ENCODE measurements at places on chromosomes 5 and 9. TPM values are rescaled to one million over a fixed set of nuclear protein-coding genes. Genes with fewer than 3 reads are reported as not detected.

- no peak for DNase-seq
These were observed 94.0 kb downstream of the RCL1 start for GRCh38 chr9:4886698-4887097.

- no peak for DNase-seq
These were observed 19.0 kb downstream of the STOM start for GRCh38 chr9:121350993-121351561.

DNA sequence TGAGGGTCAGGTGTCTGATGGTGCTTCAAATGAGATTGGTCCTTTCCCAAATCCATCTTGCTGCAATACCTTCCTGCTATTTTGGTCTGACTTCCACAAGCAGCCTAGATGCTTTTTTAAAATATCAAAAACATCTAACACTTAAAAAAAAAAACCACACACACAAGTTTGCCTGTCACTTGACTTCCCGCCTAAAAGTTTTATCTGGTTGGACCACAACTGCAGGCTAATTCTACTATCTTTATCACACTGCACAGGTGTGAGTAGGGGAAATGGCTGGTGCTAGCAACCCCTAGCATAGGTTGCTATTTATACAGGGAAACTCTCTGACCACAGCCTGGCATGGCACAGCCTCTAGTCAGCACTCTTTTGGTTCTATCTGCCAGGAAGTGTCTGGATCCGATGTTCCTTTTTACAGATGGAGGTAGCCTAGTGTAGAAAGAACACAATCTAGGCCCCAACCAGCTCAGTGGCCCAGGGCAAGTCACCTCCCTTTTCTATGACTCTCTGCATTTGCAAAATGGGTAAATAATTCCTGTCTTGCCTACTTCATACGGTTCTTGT, at the start of gene HEMGN:
TSS of gene HEMGN (minus strand) at position 92 of the 564 bp plus-strand sequence. CDS start at position 56, 36 bp downstream.
- DNase-seq: no peak

DNA sequence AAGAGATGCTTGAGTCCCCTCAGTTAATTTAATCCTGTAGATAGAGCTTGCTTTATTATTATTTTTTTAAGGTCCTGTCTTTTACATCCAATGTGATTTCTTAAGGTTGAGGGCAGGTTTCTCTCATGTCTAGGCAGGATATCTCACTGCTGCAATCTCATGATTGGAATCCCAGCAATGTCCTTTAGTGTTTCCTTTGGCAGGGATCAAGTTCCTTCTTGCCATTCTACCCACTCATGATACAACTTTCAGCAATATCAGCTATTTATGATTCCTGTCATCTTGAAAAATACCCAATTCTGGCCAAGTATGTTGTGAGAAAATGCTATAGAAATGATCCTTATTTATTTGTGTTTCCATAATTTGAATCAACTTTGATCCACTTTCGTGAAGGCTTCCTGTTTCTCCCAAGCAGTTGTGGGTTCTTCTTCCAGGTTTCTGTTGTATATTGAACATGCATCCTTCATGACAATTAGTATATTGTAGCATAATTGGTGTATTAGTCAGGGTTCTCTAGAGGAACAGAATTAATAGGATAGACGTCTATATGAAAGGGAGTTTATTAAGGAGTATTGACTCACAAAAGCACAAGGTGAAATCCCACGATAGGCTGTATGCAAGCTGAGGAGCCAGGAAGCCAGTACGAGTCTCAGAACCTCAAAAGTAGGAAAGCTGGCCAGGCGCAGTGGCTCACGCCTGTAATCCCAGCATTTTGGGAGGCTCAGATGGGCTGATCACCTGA, 18.4 kb upstream of the VPS13A start:
- no peak for DNase-seq

DNA sequence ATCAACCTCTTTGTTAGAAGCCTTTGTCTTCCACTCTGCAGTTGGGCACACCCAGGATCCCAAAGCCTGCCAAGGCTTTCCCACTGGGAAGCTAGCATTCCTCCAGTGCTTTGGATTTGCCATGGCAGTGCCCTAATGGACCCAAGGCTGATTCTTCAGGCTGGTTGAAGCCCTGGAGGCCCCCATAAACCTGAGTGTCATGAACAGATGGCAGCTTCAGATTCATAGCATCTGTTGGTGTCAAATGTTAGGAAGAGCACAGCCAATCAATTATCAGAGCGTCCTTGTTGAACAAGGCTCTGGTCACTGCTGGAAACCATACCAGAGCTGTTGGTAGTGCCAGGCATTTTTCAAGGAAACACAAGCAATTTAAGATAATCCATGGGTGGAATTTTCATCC, 241.1 kb upstream of the KLF4 start:
- DNase-seq: no peak

DNA sequence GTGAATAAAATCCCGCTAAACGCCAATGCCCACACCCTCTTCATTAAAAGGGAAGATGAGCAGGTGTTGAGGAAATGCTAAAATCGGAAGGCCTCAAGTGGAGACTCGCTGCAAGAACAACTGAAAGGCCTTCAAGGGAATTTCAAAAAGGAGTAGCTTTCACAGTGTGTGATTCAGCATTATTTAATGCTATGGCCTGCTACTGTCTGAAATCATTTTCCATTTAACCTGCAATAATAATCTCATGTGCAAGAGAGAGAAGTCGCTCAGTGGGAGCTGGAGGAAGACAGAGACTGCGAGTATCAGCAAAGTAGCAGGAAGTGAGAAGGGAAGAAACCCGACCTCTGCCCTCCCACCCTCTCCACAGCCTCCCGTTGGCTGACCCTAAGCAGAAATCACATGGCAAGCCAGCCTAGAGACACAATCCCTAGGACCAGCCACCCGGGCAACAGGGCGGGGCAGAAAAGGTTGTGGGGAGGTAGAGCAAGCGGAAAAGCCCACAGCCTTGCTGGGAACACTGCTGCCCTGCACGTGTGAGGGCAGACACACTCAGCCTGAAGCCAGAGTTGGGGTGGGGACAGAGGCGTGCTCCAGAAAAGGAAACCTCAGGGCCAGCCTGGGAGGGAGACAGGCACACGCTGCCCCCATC, 39.9 kb upstream of the CTSL start:
- DNase-seq: no peak

DNA sequence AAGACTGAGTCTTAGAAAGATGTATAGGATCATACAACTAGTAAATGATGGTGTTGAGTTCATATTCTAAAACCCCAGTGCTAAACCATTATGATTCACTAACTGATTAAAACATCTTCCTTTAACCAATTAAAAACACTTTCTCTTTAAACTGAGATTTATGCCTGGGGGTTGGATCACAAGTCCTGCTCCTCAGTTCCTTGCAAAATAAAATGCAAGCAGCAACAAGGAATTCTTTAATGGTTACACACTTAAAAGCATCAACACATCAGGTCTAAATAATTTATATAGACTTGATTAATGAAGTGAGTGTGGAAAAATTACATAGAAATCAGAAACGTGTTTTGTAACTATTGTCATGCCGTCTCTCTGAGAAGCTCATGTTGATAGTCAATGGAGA, 189.2 kb downstream of the TARS1 start:
- DNase-seq: no peak

DNA sequence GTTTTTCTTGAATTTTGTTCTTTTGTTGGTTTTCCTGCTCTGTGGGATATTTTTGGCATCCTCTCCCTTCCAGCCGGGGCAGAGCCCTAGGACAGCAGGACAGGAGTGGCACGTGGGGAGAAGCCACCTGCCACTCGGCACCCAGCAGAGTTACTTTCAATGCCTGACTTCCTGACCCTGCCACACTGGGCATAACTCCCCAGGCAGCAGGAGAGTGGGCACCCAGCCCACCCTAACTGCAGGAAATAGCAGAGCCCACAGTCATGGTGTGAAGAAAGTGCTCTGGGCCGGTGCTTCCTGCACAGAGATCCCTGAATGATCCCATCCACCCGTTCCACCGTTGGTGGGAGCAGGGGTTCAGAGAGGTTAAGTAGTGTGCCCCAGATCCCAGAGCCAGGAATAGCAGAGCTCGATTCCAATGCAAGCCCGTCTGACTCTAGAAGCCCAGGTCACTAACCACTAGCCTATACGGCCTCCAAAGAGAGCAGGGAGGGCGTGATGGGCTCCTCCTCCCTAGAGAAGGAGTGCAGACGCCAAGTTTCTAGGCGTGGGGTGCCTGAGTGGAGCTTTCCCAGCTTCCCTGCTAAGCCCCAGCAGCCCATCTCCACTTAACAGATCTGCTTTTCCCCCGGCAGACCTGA, 8.1 kb upstream of the NUP214 start:
- DNase-seq: no peak

Gene LIFR
- 13.7 TPM for total RNA-seq

Gene EMB
- total RNA-seq: 36.3 TPM

Gene MYMK
- 0.34 TPM for total RNA-seq

Gene LPAR1
- total RNA-seq: 4.9 TPM

- no peak for DNase-seq
These were observed 61.5 kb downstream of the TSTD2 start for GRCh38 chr9:97571664-97572063.

DNA sequence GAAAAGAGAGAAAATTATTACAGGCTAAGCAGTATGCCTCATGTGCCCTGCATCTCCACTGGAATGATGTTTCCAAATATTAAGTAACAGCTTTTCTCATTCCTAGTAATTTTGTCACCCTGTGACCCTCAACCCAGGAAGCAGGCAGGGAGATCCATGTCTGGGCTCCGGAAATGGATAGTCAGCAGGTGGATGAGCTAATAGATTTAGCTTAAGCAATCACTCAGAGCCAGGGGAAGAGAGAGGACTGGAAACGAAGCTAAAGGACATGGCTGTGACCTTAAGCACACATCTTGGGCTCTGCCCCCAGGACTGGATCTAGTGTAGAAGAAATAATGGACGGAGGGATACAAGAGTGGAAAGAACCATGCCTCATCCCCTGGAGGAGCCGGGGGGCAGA, 89.5 kb downstream of the ARSB start:
- DNase-seq: no peak

- no peak for DNase-seq
These were observed 189.9 kb downstream of the BNC2 start for GRCh38 chr9:16680541-16680940.

DNA sequence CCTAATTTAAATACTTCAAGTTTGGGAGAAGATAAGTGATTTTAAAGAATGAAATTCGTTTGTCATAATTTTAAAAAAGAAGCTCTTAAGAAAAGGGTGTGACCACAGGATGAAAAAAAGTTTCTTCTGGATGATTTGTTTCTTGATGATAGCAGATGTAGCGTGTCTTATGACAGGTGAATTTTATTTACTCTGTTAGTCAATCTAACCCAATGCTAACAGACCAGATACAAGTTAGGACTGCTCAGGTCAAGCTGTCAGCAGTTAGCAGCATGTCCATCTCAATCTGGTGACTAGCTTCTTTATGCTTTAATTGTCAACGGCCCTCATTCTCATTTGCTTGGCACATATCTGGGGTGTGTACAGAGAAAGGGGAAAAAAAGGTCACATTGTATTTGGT, 456.0 kb downstream of the BNC2 start:
- DNase-seq: no peak

- peak; percentile 41 for DNase-seq
These were observed 760 bp downstream of the NPR3 start for GRCh38 chr5:32711681-32712480.

GRCh38 chr5:93782978-93783377, 41.6 kb upstream of the POU5F2 start:
- DNase-seq: no peak

Gene TMEM232
- total RNA-seq: 1.3 TPM

DNA sequence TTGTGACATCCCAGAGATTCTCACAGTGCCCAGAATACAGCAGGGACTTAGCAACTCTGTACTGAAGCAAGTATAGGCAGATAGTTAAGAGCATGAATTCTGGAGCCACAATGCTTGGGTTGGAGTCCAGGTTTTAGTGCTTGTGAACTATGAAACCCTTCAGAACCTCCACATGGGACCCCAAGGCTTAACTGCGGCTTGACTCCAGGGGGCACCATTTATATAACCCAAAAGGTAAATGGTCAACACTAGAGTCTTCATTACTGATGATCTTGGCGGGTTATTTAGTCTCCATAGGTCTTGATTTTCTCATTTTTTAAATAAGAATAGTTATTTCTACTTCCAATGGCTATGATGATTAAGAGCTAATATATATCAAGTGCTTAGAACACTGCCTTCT, 390.3 kb downstream of the TAF11L14 start:
- peak; percentile 12 for DNase-seq

Gene PCDHGA12
- total RNA-seq: 2.1 TPM

Gene PLPP7
- 4.9 TPM for total RNA-seq

DNA sequence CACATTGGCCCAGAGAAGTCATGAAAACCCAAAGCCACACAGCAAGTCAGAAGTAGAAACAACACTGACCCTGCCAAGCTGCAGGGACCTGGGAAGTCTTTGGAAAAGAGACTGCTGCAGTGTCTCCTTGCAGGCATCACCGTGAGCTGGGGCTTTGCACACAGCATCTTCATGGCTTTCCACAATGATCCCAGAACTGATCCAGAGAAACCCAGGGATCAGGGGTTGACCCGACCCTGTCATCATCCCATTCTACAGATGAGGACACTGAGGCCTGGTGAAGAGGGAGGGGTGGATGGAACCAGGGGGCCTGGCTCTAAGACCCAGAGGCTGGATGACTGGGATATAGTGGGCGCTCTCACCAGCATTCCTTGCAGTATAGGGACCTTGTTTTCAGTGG, 4.3 kb upstream of the FAM78A start:
- DNase-seq: no peak

- no peak for DNase-seq
These were observed 28.9 kb downstream of the ACTBL2 start for GRCh38 chr5:57453728-57454127.

DNA sequence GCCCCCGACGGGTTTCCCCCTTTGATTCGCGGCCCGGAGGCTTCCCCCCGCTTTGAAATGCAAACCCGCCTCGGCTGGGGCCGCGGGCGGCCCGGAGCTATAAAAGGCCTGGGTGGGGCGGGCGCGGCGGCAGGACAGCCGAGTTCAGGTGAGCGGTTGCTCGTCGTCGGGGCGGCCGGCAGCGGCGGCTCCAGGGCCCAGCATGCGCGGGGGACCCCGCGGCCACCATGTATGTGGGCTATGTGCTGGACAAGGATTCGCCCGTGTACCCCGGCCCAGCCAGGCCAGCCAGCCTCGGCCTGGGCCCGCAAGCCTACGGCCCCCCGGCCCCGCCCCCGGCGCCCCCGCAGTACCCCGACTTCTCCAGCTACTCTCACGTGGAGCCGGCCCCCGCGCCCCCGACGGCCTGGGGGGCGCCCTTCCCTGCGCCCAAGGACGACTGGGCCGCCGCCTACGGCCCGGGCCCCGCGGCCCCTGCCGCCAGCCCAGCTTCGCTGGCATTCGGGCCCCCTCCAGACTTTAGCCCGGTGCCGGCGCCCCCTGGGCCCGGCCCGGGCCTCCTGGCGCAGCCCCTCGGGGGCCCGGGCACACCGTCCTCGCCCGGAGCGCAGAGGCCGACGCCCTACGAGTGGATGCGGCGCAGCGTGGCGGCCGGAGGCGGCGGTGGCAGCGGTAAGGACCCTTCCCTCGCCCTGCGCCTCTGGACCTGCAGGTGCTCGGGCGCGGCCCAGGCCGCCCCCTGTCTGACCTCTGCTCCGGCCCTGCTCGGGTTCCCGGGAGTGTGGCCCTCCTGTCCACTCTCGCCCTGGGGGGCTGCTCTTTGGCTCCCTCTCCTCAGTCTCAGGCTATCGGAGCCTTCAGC, at the start of gene CDX1:
TSS of gene CDX1 (plus strand) at position 129 of the 862 bp plus-strand sequence. CDS start at position 228, 99 bp downstream.
- DNase-seq: peak; percentile 59

Gene SLC34A3
- total RNA-seq: 0.13 TPM

Gene ANKDD1B
- 0.14 TPM for total RNA-seq

- no peak for DNase-seq
These were observed 242.4 kb upstream of the ATP10B start for GRCh38 chr5:161094411-161094810.

- DNase-seq: peak; percentile 16
These were observed 623.5 kb upstream of the NUDT12 start for GRCh38 chr5:104186100-104186499.

- DNase-seq: no peak
These were observed 187.4 kb downstream of the MAN2A1 start for GRCh38 chr5:109876941-109877669.

All from WTC11 (cell line).